Iris pigment epithelial cell (primary cell): ENCODE measurements at places on chromosomes 12 and 14.

DNA sequence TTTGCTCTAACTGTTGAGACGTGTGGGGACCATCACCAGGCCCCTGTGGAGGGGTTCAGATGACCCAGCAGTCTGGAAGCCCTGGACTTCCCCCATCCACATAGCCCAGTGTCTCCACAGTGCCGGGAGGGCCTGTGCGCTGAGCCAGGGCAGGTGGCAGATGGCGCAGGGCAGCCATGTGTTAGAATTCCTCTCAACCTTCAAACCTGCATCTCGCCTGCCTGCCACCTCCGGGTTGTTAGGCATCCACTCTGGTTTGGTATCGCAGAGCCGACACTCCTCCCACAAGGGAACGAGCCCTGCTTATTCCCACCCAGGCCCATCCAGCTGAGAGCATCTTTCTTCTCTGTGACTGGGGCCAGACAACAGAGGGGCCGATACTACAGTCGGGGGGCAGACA is 84.5 kb downstream of the ADGRD1 start:
- no peak for DNase-seq

GRCh38 chr12:132837693-132838409 is 9.2 kb upstream of the GOLGA3 start:
- DNase-seq: peak; percentile 11

DNA sequence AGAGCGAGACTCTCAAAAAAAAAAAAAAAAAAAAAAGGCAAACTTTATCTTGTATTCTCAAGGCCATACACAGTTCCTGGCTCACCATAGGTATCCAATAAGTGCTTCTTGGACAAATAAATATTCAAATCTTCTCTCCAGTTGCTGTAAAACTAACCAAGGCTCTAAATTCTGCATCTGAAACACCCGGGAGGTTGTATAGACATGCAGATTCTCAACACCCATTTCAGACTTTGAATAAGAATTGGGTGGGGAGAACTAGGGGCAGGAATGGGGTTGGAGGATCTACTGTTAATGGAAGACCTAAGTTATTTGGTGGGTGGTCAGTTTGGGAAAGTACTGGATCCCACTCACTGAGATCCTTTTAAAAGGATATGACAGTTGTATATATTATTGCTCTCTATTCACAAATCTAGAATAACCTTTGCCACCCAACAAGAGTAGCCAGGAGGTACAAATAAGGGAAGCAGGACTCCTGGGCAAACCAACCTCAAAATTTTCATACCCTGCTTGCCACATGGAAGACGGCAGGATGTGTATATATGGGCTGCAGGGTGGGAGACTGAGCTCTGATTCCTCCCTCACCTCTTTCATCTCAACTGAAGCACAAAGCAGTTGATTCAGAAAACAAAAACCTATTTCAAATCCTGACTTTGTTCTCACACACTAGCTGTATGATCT is 879 bp downstream of the GDF3 start:
- DNase-seq: no peak

- peak; percentile 81 for DNase-seq
Measured at GRCh38 chr14:50347521-50347920, 35.4 kb downstream of the DMAC2L start.

- DNase-seq: no peak
Measured at GRCh38 chr12:38282886-38283285, 33.7 kb upstream of the ALG10B start.

DNA sequence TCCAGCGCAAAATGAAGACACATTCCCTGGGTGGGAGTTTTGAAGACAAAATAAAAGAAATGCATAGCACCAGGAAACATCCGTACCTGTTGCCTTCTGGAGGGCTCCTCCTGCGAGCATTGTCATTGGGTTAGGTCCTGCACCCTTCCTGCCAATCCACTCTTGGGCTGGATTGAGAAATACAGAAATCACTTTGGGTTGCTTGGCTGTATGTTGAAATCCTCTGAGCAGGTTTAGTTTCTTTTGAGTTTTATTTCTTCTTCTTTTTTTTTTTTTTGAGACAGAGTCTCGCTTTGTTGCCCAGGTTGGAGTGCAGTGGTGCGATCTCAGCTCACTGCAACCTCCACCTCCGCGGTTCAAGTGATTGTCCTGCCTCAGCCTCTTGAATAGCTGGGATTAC is 67.6 kb downstream of the ARF6 start:
- DNase-seq: no peak

DNA sequence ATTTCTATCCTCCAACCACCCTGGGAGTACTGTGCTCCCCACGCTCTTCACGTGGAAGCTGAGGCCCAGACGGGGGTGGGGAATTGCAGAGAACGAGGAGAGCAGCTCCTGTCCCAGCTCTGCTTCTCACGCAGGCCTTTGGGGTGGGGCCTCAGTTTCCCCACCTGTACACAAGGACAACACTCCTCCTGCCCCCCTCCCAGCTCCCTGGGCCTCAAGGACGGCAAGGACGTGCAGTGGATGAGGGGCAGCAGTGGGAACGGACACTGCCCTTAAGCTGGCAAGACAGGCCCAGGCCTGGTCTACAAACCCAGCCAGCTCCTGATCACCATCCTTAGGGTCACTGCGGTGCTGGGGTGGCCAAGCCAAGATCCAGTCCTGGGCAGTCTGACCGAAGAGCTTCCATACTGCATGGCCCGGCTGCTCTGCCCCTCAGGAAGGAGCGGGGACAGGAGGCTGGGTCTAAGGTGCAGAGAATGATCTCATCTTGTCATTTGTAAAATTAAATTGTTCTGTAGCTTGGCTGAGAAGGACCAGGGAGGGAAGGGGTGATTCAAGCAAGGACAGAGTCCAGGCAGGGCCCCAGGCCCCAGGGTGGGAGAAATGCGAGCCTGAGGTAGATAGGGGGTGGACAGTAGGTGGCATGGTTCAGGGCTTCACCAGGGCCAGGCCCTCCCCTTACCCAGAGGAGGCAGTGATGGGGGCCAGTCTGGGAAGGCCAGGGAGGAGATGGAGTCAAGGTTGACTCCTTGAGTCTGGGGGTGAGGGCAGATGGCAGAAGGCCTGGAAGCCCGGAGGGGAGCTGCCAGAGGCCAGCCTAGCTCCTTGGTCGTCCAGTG is 1.3 kb upstream of the CLBA1 start:
- DNase-seq: no peak

- peak; percentile 59 for DNase-seq
Measured at GRCh38 chr14:53528185-53528671, 375.1 kb upstream of the DDHD1 start.

DNA sequence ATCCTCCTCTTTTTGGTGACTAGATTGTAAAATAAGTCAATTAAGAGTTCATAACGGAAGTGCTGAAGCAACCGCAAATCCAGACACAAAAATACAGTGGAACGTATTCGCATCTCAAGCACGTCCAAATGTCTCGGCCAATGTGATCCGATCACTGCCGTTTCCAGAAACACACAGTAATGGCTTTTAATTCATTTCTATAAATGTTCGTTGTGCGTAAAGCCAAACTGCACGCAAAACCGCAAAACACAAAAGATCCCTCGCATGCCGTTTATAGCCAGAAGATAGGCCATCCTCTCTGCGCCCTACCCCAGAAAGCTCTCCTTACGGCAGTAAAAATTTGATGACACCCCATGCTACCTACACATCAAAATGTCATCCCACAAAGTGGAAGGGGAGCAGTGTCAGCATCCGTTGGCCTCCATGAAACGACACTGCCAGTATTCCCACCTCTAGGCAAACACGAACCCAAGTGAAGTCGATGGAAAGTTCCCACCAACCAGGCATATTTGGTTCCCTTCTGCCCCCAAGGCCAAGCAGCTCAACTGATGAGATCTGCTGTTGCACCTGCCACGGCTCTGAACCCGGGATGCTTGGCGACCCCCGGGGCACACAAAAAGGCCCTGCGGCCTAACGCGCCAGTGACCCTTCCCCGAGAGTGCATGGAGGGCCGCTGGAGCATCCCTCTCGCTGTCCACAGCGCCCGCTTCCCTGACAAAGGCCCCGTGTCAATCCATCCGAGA is 1.4 kb downstream of the HECTD4 start:
- DNase-seq: no peak

- DNase-seq: peak; percentile 41
Measured at GRCh38 chr14:104708606-104709268, 15.3 kb upstream of the ADSS1 start.

GRCh38 chr12:98439471-98439951 is 75.9 kb upstream of the TMPO start:
- DNase-seq: peak; percentile 67

DNA sequence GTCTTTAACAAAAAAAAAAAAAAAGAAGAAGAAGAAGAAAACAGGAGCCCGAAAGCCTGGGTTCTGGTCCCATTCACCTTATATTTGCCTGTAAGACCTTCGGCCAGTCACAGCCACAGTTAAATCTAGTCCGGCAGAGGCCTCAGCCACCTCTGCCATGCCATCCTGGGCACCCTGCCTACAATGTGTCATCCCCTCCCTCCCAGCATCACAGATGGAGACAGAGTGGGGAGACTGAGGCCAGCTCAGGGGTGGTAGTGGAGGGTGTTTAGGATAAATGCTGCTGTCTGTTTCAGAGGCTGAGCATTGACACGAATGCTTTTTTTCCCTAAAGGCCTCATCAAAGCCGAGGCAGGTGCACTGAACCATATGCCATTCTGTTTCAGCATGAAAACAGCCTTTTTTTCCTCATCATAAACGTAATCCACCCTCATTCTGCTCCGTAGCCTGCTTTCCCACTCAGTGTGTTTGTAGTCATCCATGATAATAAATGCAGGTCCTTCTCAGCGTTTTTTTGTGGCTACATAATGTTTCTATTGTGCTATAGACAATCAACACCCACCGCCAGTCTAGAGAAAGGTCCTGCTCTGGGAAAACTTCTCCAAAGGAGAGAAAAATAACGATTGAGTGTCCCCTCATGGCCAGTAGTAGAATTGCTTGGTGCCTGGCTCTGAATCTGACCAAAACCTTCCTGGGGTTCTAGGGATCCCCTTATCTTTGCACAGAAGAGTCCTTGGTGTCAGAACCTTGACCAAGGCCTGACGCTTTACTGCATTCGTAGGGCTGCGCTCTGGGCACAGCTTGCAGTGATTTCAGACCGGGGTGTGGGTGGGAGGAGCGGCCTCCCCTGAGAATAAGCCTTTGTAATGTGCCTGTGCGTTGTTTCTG is 41.1 kb upstream of the TSPAN9 start:
- DNase-seq: peak; percentile 31

GRCh38 chr14:32192712-32193373 is 9.0 kb upstream of the RNU6-7 start:
- DNase-seq: no peak

GRCh38 chr12:40039598-40039997 is 66.3 kb downstream of the SLC2A13 start:
- no peak for DNase-seq

DNA sequence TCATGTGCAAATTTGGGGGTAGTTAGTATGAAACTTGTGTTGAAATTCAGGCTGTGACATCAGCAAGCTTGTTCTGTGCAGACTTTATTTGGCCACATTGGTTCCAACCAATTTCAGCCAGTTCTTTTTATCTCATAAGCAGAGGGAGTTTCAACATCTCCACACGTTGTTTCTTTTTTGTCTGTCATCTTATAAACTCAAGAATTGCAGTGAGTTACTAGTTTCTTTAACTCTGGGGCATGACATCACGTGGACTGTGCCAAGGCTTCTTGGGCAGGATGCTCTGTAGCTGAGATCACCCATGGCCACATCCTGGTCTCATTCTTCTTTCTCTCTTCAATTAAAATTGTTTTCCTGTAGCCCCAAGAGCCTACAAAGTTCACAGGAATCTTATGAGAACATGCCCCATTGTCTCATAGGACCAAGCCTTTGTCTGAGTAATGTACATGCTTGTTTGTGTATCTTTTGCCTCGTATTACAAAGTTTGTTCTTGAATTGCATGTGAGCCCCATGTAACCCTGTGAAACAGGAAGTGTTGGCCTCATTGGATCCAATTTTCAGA is 982.0 kb upstream of the TMEM132C start:
- DNase-seq: peak; percentile 51

DNA sequence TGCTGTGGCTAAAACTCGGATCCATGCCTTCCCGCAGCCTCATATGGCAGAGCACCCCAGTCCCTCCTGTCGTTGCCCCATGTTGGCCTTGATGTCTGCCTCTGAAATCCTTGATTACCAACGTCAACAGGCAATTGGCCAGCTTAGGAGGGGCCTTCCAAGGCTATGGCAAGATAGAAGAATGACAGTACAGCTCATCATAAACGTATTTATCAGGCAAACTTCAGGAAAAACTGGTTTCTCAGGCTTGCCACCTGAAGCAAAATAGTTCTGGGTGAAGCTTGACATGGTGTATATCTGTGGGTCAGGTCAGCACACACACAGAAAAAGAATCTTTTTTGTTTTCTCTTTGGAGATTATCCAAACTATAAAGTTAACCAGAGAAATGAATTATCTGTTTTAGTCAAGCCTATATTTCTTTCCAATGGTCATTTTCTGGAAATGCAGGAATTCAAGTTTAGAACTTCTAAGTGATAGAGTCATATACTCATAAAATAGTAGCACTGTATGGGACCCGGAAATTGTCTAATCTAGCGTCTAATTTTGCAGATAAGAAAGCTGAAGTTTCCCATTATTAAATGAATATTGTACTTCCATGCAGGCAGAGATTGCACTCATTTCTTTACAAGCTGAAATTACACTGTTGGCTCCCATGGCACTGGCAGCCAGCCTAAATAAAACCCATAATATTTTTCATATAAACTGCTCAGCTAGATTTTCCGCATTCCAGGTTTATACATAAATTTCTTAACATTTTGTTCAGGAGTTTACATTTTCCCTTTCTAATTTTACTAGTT is 24.4 kb upstream of the DUSP16 start:
- DNase-seq: no peak

DNA sequence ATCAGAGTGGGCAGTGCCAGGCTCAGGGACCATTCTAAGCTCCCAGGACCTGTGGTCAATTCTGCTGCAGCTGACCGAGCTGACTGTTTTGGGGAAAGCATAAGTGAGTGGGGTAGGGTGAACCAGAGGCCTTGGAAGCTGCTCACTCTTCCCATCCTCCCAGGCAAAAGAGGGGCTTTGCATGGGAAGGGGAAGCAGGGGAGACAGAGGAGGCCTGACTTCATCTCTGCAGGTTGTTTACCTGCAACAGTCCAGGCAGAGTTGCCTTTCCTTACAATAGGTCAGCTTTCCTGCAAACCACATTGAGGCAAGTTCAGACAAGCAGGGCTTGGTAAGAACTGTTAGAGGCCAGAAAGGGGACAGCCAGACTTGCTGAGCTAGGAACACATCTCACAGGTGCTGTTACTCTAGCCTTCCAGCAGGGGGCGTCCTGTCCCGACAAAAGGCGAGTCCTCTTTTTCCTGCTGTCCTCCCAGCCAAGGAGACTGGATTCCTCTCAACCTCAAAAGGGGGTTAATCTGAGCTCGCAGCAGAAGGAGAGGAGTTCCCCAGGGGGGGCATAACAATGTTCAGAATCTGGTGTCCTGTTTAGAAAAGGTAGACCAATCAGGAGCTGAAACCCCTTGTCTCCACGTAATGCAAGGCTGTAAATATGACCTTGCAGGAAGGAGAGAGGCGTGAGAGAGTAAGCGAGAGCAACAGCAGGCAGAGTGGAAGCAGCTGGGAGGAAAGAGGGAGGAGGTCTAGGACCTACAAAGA is 4.3 kb upstream of the DHRS2 start:
- DNase-seq: peak; percentile 79

DNA sequence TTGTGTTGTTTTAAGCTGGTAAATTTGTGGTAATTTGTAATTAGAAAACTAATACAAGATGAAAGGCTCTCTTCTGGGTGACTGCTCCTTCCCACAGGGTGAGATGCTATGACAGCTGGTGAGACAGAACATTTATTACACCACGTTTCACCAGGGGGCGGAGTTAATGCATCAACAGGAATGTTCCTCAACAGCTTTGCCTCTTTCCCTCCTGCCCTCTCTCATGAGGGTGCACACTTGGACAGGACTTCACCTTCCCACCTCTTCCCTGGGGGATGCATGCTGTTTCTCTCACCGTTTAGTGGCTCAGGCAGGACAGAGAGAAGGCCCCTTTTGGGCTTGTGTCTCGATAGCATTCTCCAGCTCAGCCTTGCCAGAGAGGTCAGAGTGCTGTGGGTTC is 13.4 kb upstream of the PPP1R1A start:
- DNase-seq: peak; percentile 9
